Stimulated activated CD4-positive, alpha-beta T cell treated with anti-CD3 and anti-CD28 coated beads, TNF-alpha, amount 100 ng/mL, for 1 hour (primary cell): ENCODE measurements at places on chromosomes 16 and 17.

- no peak for DNase-seq
Observed at GRCh38 chr16:11084484-11084875, 140.1 kb downstream of the CLEC16A start.

DNA sequence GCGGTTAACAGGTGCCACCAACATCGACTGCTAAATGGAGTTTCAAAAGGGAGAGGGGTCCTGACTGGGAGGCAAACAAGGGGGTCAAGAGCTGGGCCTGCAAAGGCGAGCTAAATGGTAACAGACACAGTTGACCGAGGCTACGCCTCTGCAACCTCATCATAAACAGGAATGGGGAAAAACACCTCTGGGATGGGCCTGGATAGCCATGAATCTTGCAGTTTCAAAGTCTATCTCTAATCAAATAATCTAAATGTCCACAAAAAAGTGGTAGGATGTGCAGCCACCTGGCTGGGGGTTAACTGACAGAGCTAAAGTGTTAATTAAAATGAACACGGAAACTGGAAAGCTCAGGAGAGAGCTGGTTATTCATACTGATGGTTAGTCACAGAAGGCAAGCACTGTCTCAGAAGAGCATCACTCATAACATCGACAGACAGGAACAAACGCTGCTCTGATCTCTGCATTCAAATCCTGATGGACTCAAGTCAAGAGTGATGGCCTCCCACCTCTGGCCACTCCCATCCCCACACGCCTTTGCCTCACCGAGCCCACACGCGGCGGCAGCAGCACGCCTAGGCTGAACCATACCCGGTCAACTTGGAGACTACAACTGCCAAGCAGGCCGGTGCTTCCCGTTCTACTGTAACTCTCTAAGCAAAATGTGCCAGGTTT is 56.3 kb downstream of the CREBBP start:
- DNase-seq = no peak

GRCh38 chr17:39660397-39661385 is 4.5 kb upstream of the TCAP start:
- DNase-seq = no peak

DNA sequence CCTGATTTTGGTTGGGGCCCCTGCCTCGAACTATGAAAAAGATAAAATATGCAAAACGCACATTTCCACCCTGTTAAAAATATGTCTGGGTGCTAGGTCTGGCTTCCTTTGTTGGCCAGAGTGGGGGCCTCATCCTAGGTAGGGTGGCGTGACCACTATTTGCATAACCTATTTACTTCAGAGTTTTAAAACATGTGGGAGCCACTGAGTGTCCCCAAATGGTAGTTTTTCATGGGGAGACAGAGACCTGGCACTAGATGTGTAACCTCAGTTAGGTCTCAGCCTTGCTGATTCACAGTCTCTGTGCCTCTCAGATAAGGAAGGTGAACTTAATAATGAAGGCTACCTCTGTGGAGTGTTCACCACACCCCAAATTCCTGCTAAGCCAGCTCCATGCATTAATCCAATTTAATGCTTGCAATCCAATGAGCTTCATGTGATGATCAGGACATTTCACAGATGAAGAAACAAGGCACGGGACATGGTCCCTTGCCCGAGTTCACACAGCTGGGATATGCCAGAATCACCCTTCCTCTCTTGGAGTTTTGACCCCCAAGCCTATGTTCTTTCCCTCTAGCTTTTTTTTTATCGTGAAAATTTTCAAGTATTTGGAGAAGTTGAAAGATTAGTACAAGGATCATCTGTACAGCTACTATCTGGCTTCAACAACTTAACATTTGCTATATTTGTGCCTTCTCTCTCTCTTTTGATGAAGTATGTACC is 103.4 kb downstream of the IRF8 start:
- DNase-seq = no peak

- DNase-seq = no peak
Observed at GRCh38 chr16:3961449-3961849, 80.9 kb upstream of the CREBBP start.

- DNase-seq = no peak
Observed at GRCh38 chr16:57234707-57235092, 10.4 kb upstream of the ARL2BP start.

DNA sequence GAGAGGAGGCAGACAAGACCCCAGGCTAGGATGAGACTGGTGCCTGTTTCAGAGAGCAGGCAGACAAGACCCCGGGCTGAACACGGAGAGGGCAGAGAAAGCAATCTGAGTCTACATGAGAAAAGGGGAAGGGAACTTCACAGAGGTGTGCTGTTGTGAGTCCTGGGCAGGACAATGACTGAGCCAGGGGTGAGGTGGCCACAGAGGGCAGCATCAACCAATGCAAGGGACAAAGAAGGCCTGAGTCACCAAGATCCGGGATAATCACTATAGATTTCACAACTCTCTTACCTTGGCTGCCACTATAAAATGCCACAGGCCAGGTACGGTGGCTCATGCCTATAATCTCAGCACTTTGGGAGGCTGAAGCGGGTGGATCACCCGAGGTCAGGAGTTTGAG is 89.0 kb downstream of the SLC39A11 start:
- DNase-seq = no peak

GRCh38 chr17:75404223-75404730 is 1.2 kb downstream of the GRB2 start:
- no peak for DNase-seq

- no peak for DNase-seq
Observed at GRCh38 chr16:52544703-52545102, 2.2 kb downstream of the TOX3 start.

- DNase-seq = no peak
Observed at GRCh38 chr17:951325-952132, 28.0 kb downstream of the NXN start.

DNA sequence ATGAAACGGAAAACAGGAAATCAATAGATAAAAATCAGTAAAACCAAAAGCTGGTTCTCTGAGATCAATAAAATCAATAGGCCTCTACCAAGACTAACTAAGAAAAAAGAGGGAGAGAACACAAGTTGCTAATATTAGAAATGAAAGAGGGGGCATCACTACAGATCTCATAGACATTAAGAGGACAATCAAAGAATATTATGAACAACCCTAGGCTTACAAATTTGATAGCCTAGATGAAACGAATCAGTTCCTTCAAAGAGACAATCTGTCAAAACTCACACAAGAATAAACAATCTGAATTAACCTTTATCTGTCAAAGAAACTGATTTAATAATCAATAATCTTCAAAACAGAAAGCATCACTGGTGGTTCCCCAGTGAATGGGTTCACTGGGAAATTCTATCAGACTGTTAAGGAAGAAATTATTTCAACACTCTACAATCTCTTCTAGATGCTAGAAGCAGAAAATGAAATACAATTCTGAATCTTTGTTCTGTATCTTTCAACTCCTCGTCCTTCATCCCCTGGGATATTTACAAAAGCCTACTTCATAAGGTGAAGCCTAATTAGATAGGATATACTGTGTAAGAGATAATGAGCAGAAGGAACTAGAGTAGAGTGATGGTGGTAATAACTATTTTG is 4.4 kb downstream of the ABCA9 start:
- no peak for DNase-seq

GRCh38 chr16:56420613-56421012 is 4.7 kb downstream of the AMFR start:
- DNase-seq = no peak

GRCh38 chr16:27838536-27839175 is 224.9 kb downstream of the GSG1L start:
- no peak for DNase-seq

GRCh38 chr17:58084317-58084981 is 1.2 kb downstream of the DYNLL2 start:
- DNase-seq = no peak

GRCh38 chr17:63095459-63095858 is 129.4 kb downstream of the TANC2 start:
- no peak for DNase-seq

DNA sequence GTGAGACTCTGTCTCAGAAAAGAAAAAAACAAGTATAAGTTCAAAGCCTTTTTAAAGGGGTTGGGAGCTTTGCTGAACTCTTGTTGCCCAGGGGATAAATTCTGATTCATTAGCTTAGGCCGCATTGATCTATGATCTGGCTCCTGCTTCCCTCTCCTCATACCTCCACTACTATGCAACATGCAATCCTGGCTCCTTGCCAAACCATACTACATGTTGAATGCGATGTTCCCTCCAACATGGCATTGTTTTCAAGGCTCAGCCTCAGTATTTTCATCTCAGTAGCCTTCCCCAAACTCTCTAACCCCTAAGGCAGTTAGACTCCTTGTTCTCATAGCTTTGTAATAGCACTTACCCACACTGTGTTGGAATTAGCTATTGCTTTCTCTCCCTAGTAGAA is 6.2 kb downstream of the REXO5 start:
- no peak for DNase-seq
